ENCODE measurements at places on chromosomes 1 and 21.

DNA sequence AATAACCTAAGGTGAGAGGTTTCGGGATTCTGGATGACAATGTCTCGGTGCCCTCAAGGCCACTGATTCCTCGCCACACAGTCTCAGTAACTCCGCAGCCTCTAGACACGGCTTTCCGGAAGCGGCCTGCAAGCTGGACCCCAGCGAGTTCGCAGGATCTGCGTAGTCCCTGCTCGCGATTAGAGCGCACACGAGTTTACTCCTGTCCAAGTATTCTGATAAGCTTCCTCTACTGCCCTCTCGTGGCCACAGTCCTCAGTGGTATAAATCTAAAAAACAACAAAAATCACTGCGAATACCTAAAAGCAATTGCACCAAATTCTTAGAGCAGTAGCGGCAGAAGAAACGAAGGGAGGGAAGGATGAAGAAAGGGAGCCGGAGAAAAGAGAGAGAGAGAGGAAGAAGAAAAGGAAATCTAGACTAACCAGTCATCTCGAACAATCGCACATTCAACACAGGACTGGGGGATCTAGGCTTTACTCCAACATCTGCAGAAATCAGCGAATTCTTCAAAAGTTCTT is 1.1 kb upstream of the PLXNA2 start:
- DNase-seq, result peak; percentile 87

GRCh38 chr1:6775261-6776043 is 9.8 kb upstream of the CAMTA1 start:
- no peak for DNase-seq

DNA sequence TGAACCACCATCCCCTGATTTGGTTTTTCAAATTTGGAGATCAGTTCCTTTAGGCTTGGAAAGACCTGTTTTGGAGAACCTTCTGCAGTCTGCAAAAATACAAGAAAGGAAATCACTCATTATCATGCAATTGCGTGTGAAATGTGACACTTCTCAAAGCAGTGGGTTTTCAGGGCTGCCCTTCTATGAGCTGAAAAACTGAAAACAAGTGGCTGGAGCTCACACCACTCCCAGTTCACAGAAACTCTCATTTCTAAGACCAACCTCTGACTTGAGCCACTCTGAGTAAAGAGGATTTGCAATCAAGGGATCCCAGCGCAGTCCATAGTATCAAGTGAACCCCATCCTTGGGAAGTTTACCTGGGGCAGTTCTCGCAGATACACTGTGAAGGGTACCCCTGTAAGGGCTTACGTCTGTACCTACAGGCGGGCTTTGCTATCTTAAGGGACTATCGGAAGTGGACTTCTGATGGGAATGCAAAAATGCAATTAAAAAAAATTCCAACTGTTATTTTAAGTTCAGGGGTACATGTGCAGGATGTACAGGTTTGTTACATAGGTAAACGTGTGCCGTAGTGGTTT is 12.8 kb downstream of the SH2D1B start:
- DNase-seq, result no peak

DNA sequence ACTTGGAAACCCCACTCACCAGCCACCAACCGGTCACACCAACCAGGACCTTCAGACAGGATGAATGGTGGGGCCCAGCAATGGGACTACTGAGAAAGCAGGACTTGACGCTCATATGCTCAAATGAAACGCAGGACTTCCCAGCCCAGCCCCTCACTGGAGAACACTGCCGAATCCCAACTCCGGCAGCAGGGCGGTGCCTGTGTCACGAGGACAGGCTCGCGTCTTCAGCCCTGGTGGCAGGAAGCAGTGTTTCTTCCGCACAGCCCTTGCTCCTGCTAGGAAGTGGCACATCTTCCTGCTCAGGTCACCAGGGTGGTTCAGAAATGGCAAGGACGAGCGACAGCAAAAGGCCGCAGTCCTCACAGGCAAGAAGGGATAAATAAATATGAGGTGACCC is 38.9 kb downstream of the CD58 start:
- DNase-seq, result no peak

GRCh38 chr1:182350839-182351238 is 40.8 kb downstream of the GLUL start:
- no peak for DNase-seq

DNA sequence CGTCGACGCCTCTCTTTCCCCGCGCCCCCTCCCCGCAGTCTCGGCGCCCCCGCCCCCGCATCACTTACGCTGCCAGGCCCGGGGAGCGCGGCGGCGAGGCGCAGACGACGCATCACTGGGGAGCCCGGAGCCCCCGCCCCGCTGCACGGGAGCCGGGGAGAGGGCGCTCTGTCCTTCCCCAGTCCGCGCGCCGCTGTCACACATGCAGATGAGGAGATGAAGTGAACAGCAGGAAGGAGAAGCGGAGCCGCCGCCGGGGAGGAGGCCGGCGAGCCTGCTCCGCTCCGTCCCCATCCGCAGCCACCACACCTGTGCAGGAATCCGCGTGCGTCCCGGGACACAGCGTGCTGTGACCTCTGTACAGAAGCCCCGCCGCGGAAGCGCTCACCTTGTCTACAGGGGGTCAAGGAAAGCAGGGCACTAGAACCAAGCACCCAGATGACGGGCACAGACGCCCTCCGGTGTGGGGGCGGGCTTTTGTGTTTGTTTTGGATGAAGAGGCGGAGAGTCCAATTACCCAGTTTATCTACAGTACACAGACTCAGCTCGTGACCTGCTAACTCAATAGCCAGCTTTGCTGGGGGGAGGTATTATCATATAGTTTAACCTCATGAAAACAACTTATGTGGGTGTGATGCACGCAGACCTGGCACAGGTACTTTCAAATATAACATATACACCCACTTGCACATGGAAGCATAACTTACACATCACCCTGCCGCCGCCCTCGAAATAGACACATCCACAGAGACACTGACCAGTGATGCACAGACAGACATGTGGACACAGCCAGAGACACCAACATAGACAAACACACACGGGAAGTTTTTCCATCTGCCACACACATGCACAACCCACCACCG is 12.4 kb downstream of the KLHDC8A start:
- DNase-seq, result no peak

DNA sequence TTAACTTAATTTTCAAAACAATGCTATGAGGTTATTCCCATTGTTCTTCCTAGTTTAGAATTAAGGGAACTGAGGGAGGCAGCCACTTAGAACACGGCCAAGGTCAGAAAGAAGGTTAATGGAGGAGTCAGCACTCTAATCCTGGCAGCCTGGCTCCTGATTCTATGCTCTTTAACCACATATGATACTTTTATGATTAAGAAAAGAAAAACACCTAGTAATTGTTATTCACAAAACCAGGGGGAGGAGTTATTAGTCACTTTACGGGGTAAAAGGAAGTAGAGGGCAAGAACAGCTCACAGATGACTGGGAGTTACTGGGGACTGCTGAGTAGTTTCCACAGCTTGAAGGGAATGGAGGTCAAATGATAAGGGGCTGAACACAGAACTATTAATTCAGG is 38.6 kb downstream of the GADD45A start:
- no peak for DNase-seq

DNA sequence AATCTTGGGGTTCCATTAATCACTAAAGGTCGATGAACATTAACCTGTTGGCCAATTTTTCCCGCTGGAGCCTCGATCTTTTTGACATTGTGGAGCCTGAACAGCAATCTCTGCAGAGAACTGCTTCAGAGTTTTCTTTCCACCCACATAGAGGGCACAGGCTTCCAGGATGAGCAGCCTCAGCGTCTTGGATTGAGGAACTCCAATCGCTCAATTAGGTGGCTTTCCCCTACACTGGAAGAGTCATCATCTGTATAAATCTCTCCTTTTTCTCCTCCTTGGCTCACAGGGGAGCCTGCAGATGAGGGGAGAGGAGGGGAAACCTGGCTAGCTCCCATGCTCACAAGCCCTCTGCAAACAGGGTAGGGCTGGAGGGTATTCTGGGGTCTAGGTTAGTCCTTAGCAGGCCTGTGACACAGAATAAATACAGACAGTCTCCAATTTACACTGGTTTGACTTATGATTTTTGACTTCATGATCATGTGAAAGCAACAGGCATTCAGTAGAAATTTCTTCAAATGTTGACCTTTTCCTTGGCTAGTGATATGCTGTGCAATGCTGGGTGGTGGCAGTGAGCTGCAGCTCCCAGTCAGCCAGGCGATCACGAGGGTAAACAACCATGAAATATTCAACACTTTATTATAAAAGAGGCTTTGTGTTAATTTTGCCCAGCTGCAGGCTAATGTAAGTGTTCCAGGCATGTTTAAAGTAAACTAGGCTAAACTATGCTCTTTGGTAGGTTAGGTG is 80.8 kb downstream of the PGBD5 start:
- DNase-seq, result no peak

DNA sequence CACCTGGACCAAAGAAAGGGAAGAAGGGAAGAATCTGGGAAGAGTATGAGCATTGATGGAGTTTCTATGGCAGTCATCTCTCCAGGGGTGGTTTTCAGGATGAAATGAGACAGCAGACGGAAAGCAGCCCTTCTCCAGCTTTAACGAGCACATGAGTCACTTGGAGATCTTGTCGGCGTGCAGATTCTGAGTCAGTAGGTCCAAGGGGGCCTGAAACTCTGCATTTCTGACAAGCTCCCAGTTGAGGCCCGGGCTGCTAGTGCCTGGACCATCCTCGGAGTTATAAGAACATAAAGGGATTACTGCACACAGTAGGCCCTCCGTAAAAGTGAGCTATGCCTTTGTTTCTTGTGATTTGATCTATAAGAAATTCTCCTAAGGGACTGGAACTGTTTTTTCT is 17.6 kb downstream of the HSPG2 start:
- DNase-seq, result no peak

GRCh38 chr1:115764541-115764940 is 4.0 kb downstream of the CASQ2 start:
- no peak for DNase-seq

DNA sequence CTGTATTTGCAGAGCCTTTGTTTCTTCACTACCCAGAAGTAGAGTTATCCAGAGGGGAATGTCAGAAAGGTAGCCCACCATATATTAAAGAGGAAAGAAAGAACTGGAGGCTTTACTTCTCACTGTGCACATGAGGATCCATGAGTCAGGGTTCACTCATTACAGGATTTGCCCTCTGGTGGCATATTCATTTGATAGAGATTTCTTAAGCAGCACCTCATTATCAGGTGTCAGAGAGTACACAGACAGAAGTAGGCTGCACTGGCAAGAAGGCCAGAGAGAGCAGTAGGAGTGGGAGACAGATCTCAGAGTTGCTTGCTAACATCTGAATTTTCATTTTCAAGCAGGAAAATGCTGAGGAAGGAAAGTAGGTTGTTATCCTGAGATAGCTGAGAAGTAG is 123.8 kb downstream of the PIK3R3 start:
- DNase-seq, result no peak

Data from NCI-H1436 treated with DMSO at 0.1 percent for 48 hours (cell line).